Activated CD8-positive, alpha-beta memory T cell treated with anti-CD3 and anti-CD28 coated beads, Interleukin-2, amount 50 U/mL, for 48 hours (primary cell): ENCODE measurements at places on chromosomes 5 and 9.

DNA sequence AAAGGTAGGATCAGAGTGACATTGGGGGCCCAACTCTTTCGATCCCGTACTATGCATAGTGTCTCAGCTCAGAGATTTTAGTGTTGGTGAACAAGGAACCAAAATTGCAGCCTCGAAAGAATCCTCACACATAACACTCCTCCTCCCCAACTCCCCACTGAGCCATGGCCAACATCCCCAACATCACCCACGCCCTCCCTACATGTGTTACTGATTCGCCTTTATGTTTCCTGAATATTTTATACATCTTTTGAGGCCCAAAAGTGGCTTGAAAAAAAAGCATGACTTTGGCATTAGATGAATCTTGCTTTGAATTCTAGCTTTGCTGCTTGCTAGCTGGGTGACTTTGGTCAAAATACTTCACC, 45.2 kb downstream of the PLAC8L1 start:
- no peak for DNase-seq

GRCh38 chr5:106093134-106093533, 1577.6 kb downstream of the EFNA5 start:
- no peak for DNase-seq

DNA sequence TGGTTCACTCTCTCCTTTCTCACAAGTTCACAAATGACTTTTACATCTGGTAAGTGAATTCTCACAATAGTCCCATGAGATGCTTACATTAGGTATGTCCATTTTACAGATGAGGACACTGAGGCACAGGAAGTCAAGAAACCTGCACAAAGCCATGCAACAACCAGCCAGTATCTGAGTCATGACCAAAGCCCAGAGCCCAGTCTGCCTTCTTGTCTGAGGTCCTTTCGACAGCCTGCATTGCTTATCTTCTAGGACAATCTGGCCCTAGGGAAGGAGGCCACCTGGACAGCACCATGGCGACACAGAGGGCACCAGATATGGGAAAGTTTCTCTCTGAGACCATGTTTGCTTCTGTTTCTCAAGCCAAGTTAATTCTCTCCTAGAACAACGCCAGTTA, 197.1 kb downstream of the NSG2 start:
- no peak for DNase-seq

- no peak for DNase-seq
Observed at GRCh38 chr9:8750639-8751051, 951.1 kb upstream of the DMAC1 start.

DNA sequence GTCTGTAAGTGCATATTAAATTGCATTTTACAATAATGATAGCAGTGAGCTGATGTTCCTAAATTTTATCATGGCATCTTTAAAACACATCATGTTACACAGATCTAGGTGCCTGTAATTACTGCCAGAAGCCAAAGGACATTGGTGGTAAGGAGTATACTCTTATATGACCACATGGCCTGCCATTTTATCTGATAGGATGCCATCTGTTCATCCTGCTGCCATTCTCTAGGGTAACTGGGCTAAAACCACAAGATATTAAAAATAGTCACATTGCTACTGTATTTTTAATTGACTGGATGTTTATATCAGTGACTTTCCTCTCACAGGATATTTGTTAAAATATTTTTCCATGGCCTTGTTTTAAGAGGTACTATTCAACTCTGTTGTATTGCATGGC, 53.1 kb downstream of the HCN1 start:
- DNase-seq, result no peak

DNA sequence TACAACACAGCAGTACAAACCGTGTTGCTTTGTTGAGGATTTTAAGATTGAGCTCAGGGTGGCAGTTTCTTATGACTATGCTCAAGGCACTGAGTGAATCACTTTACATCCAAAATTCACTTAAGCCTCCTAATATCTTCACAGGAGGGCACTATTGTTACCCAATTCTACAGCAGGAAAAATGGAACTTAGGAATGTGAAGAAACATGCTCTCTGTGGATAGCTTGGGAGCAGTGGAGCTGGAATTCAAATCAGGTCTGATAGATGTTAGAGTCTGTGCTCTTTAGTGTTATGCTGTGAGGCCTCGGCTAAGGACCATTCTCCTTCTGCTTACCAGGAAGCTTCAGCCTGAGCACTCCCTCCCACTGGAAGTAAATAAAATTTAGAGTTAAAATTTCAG, 18.7 kb upstream of the HMHB1 start:
- no peak for DNase-seq

DNA sequence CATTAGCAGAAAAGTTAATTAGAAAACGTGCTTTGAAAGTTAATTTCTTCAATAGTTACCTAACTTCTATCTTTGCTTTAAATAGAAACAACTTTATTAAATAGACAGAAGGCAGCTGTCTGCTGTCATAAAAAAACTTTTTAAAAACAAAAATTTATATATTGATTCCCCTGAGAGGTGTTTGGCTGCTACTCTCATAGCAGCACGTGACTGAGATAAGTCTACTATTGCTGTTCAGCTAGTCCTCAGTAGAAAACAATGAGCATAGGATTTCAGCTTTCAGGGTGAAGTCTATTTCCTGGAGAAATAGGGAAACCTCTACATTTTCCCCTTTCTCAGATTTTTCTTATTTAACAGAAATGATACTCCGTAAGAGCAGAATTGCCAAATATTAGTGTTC, 135.0 kb upstream of the FBN2 start:
- DNase-seq, result no peak

DNA sequence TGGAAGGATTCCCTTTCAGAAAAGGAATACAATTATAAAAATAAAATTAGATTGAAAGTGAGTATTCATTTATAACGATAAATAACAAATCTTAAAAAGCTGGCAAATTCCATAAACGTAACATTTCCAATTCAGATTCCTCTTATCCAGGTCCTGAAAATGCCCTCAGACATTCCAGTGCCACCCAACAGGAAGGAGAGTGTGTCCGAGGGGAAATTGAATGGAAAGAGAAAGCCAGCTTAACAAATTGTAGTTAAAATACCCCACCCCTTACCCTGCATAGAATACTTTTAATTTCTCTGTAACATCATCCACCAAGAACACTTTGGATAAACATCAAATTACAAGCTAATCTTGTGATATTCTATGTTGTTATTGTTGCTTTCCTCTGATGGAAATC, 72.0 kb downstream of the ARHGEF28 start:
- DNase-seq, result no peak
